ENCODE measurements at places on chromosomes 4 and X.

DNA sequence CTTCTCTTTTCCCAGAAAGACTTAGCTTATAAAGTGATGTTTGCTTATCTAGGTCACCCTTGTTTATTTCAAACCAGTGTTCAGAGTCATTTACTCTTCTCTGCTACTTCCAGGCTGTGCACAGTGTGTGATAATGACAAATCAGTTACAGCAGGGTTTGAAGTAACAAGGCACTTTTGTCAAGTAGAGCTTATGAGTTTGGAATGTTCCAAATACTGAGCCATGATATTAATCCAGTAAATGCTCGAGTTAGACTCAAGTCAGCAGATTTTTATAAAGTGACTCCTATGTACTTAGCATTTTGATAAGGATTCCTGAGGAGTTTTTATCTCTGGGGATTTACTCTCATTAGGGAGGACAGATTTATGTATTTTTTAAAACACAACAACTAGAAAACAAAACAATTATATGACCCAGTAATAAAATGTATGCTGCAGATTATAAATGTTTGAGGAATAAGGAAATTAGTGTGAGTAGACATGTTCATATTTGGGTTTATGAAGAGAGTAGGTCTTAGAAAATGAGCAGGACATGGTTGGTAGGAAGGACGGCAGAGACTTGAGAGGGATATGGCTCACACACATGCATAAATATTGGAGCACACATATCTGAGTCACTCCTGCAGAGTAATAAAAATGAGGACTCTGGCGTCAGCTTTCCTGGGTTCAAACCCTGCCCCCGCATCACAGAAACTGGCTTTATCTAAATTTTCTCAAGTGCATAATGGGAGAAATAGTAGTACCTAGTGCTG lies 271.2 kb downstream of the FBXO8 start:
- DNase-seq: no peak

GRCh38 chrX:128250621-128251020 lies 198.4 kb upstream of the ACTRT1 start:
- DNase-seq: no peak

DNA sequence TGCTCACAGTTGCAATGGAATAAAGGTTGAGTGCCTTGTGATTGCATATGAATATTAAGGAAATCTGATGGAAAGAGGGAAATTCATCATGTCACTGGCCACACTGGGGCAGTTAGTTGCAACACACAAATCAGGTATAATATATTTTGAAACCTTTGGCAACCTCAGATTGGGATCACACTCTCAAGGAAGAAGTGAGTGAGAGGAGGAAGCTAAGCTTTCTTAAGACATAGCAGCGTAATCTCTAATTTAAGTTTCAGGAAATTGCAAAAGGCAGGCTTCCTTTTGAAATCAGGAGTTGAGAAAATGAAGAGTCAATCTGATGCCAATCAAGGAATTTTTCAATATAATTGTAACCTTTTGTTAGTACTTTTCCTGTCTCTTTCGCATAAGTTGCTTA lies 12.3 kb upstream of the CLTRN start:
- no peak for DNase-seq

GRCh38 chrX:531611-531936 lies 99.0 kb upstream of the SHOX start:
- DNase-seq: no peak

DNA sequence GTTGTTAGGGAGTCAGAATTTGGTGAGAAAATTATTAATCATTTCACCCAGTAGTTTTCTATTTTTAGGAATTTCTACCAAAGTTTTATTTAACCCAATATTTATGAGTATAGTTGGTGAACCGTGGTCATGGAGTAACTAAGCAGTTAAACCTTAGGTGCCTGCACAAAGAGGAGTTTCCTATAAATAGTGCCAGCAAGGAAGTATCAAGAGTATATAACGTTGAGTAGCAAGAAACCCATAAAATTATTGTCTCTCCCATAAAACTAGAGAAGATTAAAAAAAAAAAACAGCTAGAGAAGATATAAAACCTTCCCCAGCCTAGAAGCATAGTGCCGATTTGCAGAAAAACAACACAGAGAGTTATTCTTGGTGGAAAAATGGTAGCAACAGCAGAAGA lies 158.9 kb downstream of the PRDM5 start:
- DNase-seq: no peak

GRCh38 chrX:903116-903515 lies 272.5 kb downstream of the SHOX start:
- no peak for DNase-seq

DNA sequence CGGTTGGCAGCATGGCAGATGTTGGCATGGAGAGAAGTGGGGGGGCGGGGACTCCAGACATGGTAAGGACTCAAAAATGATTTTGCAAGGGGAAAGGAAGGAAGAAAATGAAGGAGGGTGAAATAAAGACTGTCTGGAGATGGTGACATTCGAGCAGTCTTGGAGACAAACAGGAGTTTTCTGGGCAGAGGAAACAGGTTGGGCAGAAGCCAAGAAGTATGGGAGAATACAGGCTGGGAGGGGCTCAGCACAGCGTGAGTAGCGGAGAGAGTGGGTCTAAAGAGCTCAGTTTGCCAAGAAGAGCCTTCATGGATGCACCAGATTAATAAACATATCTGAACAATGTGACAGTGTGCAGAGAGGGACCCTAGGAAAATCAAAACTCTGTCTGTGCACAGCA lies 13.3 kb upstream of the CRMP1 start:
- DNase-seq: no peak

GRCh38 chr4:122826553-122827257 lies at the start of gene FGF2:
Gene FGF2 (plus strand): TSS chr4:122826831. CDS start chr4:122827175, 344 bp downstream.
- no peak for DNase-seq

GRCh38 chrX:118346258-118347094 lies 570 bp downstream of the WDR44 start:
- DNase-seq: peak; percentile 16

DNA sequence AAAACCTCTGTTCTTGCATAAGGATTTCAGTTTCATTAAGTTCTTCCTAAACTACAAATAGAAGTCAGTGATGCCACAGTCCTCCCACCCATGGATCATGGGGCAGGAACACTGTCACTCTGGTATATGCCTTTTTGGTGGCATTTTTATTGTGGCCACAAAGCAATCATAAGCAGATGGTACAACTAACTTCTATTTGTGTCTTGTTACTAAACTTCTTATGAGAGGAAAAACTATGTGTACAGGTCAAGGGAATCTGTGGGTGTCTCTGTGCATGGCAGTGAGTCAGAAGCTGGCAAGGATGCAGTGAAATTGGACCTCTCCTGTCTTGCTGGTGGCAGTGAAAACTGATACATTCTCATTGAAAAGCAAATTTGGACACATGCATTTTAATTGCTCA lies 245.0 kb upstream of the GPC4 start:
- no peak for DNase-seq

DNA sequence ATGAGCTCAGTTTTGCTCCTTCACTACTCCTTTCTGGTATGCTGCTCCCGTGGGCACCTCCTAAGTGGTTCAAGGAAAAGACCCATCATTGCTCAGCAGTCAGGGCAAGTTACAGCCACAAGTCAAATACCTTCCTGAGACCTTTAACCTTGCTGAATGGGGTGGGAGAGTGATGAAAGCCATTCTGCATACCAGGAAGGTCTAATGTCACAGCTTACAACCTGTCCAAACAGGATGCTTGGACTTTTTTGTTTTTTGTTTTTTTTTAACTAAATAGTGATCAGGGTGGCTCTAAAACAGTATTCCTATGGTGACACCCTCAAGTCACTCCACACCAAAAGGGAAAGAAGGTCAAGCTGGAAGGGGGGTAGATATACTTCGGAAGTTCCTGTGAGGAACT lies 93.1 kb downstream of the GPC3 start:
- DNase-seq: no peak

DNA sequence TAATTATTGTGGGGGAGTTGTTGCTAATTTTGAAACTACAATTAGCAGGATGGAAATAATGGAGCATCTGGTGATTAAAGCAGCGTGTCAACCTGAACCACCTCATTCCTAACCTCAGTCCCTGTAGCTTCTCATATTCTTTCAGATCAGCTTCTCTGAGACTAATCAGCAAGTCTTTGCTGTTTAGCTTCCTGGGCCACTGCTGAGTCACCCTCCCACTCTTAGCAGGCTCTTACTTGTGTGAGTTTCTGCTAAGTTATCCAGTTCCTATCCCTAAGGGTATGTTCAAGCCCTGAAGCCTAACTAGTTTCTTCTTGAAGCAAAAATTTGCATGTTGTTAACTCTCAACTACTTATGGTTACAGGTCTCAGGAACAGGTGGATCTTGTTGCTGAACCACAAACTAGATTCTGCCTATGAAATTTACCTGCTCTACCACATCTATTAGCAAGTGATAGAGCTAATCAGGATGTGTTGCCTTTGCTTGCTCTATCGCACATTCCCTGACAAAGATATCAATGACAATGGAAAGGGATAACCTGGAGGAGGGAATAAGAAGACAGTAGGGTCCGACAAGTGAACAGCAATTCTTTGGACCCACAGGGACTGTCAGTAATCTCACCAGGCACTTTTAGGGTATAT lies 134.2 kb downstream of the EIF4E start:
- DNase-seq: no peak

DNA sequence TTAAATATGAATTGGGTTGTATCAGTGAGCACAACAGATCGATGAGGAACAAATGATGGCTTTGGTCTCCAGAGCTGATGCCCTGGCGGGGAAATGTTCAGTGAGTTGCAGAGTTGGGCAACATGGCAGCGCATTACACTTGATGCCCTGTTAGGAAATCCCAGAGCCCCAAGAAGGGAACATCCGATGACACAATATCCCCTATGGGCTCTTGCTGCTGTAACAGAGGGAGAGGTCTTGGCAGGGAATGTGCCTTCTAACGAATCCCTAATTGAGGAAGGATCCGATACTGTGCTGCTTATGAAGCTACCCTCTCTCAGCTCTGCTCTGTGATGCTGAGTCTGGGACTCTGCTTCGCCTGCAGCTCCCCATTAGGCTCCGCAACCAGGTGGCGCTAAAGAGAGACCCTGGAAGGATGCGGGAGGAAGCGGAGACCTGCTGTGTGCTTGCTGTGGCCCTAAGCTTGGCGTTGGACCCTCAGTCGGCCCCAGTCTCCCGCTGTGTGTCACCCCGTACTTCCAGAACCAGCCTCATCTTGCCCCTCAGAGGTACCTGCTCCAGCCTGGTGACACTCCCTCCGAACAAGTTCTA lies 38.9 kb downstream of the PDHA1 start:
- peak; percentile 28 for DNase-seq

DNA sequence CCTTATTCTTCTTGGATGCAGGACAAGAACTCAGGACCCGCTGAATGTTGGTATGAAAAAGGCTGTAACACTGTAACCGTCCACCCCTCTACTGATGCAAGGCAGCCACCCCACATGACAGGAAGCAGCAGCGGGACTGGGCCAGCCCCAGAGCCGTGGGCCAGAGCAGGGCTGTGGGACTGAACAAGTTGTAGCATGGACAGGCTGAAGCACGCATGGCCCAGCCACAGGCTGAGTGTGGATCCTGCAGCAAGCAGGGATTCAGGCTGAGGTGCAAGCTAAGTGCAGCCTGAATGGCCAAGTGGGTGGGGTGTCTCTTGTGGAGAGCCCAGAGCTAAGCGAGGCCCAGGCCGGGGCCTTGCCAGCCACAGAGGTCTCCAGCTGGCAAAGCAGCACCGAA lies 632.2 kb downstream of the SPOCK3 start:
- DNase-seq: no peak

DNA sequence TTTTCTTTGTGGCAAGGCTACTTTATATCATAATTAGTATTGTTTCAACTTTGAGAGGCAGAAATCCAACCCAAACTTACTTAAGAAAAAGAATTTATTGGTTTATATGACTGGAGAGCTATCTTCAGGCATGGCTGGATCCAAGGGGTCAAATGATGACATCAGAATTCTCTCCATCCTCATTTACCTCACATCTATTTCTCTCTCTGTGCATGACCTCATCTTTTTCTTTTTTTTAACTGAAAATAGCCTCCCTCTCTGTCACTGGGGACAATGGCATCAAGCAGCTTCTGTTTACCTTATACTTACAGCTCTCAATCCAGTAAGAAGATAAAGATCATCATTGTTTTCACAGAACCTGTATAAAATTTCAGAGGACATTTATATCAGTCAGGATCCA lies 12.0 kb upstream of the EXOC1L start:
- DNase-seq: no peak

- DNase-seq: no peak
These were observed 23.0 kb downstream of the HTRA3 start for GRCh38 chr4:8292478-8293107.

DNA sequence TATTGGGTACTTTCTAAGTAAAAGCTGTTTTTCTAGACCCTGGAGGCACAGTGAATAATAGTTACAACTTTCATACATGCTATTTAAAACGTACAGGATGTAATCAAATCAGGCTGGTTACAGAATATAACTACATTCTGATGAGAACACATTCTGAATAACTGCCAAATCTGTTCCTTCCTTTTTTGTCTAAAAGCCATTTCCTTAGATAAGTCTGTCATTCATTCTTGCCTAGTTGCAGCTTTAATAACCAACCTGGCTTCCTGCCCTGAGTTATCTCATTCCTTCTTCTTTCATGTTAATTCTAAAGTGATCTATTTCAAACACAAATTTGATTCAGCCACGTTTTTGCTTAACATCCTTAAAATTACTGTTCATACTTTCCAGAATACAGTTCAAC lies 189.7 kb upstream of the ITM2A start:
- DNase-seq: no peak

DNA sequence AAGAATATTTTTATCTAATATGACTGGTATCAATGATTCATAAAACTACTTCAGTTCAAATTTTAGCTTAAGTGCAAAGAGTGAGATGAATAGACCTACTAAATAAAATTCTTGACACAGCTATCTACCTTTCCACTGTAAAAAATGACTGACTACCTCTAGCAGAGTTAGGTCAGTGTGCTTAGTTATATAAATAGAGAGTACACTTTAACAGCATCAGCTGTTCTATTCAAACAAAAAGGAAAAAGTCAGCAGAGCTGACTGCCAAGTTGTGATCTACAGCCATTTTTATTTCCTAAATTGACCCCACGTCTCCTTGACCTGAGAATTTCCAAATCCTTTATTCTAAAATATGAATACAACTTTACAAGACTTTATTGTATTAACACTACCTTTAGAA lies 262.4 kb downstream of the CAMK2D start:
- no peak for DNase-seq

GRCh38 chr4:20428436-20429160 lies 176.9 kb downstream of the SLIT2 start:
- no peak for DNase-seq

- DNase-seq: no peak
These were observed 115.6 kb upstream of the NKX1-1 start for GRCh38 chr4:1521821-1522361.

Measured in kidney capillary endothelial cell (primary cell).